ENCODE measurements at places on chromosomes 5 and 9. TPM values are rescaled to one million over a fixed set of nuclear protein-coding genes. Genes with fewer than 3 reads are reported as not detected.

DNA sequence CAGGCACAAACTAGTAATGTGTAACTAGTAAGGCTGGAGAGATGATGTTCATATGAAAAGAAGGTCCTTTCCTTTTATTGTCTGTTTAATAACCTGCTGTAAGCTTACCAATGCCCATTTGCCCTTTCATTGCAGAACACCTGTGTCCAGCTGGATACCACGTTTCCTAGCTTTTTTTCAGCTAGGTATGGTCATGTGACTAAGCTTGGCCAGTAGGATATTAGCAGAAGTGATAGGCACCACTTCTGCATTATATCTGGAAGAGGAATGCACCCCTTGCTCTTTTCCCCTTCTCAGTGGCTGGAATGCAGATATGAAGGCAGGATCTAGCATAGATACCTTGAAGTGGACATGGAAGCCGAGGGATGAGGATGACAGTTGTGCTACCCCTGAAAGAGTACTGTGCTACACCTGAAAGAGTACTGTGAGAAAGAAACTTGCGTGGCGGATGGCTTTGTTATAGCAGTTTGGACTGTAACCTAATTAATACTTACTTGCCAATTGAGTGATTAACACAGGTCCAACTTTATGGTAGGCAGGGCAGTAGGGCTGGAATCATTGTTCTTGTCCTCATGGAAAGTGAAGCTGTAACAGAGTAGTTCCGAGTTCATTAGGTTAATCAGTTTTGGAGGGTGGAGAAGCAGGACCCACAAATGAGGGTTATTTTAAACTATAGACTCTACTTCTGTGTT, 6.8 kb downstream of the SMIM32 start:
- no peak for DNase-seq

GRCh38 chr9:100465761-100466160, 7.2 kb upstream of the TMEFF1 start:
- no peak for DNase-seq

GRCh38 chr9:89025553-89025952, 34.3 kb downstream of the S1PR3 start:
- DNase-seq: no peak

DNA sequence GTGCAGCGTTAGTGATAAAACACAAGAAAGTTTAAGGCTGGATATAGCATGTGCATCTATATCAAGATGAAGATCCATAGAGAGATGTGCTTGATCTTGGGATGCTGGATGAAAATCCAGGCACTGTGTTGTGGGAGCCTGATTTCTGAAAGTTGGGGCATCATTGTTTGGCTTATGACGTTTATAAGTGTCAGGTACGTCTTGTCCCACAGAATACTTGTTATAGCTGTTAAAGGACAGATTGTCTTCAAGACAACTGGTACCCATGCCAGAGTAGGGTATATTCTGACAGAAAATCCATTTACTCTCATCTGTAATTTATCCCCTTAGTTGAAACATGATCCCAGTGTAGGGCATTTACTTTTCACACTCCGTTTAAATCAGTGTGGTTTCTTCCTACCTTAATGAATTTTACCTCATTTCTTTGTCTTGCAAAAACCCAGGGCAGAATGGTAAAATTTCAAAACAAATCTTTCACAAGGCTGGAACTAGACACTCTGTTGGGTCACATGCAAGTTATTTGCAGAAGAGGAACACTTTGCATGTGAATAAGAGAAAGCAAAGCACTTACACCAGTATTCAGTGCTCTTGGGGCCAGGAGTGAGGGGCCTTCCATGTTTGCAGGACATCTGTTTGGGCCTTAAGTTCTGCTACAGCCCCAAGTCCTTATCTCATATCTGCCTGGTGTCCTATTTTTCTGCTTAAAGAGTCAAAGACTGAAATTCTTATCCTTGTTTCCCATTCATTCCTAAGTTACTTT, 73.3 kb downstream of the GHR start:
- DNase-seq: no peak

PKD2L2 gene
- not detected for total RNA-seq

FNIP1 gene
- total RNA-seq: 40.1 TPM

HAVCR2 gene
- total RNA-seq: 4.5 TPM

Data from cerebellum (tissue), 4 donors.